GM23248 (cell line): ENCODE measurements at places on chromosomes 12 and 14.
A peak's percentile ranks its signal among the peaks of the same experiment; 100 is the strongest.

GRCh38 chr12:2924019-2924418 lies 33.3 kb downstream of the TULP3 start:
- peak; percentile 51 for DNase-seq
- H3K4me1 ChIP-seq = peaks cover 22% of the 10 kb centered on the region
- H3K27ac ChIP-seq = no peak overlapping the region
- H3K4me3 ChIP-seq = no peak overlapping the region
- peaks cover 48% of the 10 kb centered on the region for H3K36me3 ChIP-seq

DNA sequence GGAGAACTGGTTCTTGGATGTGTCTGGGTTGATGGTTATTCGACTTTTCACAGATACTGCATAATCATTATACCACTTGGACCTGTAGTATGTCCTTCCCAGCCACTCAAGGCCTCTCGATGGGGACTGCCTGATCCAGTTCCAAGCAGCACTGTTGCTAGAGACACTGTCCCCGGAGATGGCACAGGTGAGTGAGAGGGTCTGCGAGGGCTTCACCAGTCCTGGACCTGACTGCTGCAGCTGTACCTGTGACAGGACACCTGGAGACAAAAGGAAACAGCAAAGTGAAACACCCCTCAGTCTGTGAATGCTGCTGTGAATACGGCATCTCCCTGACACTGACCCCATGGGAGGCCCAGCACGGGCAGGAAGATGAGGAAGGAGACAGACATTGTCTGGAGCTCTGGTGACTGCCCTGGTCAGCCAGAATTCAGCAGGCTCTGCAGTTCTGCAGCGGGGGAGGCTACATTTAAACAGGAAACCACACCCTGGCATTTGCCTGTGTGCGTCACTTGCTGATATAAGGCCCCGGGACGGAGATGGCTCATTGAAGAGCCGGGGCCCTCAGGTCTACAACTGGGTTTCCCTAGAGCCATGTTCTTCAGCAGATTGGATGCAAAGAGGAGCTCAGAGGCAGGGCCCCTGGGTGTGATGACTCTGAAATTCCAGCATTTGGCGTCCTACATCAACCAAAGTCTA lies 413.6 kb downstream of the TMEM121 start:
- no peak for DNase-seq
- H3K4me1 ChIP-seq = no peaks in the 10 kb centered on the region
- no peaks in the 10 kb centered on the region for H3K36me3 ChIP-seq
- no peak overlapping the region for H3K4me3 ChIP-seq
- H3K27ac ChIP-seq = no peak overlapping the region
- no peaks in the 10 kb centered on the region for H3K27me3 ChIP-seq

GRCh38 chr12:51914034-51914923 lies 7.0 kb downstream of the ACVRL1 start:
- H3K27ac ChIP-seq = no peak overlapping the region
- no peak overlapping the region for H3K4me3 ChIP-seq
- no peaks in the 10 kb centered on the region; the same call in 1 of the 2 replicates for H3K36me3 ChIP-seq
- H3K27me3 ChIP-seq = no peaks in the 10 kb centered on the region

- H3K36me3 ChIP-seq = peaks cover 77% of the 10 kb centered on the region
- no peak overlapping the region for H3K27ac ChIP-seq
- H3K4me3 ChIP-seq = no peak overlapping the region
- no peaks in the 10 kb centered on the region for H3K4me1 ChIP-seq
- H3K27me3 ChIP-seq = no peaks in the 10 kb centered on the region
- no peak for DNase-seq
Measured at GRCh38 chr12:132740652-132741051, 21.0 kb downstream of the ANKLE2 start.

DNA sequence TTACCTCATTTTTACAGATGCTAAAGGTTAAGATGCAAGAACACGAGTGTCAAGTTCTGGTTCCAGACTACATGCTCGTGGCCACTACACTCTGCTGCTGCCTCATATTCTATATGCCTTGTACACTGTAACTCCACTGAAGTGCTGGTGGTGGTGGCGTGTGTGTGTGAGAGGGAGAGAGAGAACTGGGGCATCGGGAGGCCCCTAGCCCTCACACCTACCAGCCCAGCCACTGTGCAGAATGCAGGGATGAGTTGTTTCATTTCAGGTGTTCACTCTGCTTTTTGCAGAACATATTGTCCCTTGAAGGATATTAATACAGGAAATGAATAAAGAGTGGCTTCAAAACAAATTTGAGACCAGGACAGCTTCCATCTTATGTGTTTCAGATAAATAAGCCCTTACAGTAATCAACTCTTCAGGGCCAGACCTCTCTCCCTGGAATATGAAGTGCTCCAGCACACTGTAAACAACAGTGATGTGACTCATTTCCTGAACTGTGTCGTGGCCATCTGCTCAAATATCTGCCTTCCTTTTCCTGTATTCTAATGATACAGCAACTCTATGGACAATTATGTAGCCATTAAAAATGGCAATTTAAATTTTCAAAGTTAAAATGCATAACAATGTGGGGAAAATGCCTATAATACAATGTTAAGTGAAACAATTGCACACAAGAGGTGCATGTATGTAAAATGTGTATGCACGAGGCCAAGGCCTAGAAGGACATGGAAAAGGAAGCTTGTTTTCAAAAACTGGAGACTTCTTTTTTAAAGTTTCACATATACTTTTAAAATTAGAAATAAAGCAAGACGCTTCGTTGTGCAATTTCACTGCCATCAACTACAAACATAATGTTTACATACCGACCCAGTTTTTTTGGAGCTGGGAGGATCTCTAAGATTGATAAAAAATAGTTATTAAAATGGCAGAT lies 215.4 kb downstream of the PELI2 start:
- DNase-seq = peak; percentile 82
- H3K27me3 ChIP-seq = no peaks in the 10 kb centered on the region

DNA sequence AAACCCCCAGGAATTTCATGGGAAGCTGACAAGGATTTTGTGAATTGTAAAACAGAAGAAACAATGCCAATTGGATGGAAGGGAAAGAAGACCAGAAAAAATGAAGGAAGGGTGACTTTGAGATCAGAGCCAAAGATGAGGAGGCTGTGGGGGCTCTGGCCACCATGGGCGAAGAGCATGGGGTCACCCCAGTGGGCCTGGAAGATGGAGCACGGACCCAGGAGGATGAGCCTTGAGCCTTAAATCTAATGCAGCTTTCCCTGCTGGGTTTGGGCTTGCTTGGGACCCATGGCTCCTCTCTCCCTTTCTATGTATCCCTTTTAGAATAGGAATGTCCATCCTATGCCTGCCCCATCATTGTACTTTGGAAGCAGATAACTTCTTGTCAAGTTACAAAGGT lies 322.2 kb downstream of the TMEM121 start:
- DNase-seq = no peak
- no peaks in the 10 kb centered on the region for H3K36me3 ChIP-seq
- no peak overlapping the region for H3K27ac ChIP-seq
- no peak overlapping the region for H3K4me3 ChIP-seq
